ENCODE measurements at places on chromosomes 6 and 20. TPM values are rescaled to one million over a fixed set of nuclear protein-coding genes. Genes with fewer than 3 reads are reported as not detected.

Gene CLPSL2
- not detected for polyA plus RNA-seq

DNA sequence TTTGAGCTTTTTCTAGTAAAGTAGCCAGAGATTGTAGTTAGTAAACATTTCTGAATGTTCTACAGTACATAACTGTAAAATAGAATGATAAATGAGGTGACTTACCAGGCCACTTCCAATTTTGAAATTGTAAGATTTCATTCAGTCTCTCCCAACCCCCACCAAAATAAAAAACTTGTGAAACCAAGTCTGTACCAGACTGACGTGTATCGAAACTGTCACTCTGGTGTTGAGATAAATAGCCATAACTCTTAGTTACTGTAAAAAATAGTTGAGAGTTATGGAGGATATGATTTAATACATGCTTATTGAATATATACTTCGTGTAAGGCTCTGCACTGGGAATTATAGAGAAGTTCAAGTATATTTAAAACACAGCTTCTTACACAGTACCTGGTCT is 455.7 kb downstream of the PLCB1 start:
- no peaks in the 10 kb centered on the region for H3K4me1 ChIP-seq
- H3K27me3 ChIP-seq, result no peaks in the 10 kb centered on the region
- H3K27ac ChIP-seq, result no peak overlapping the region
- no peaks in the 10 kb centered on the region for H3K36me3 ChIP-seq
- no peak for DNase-seq

- H3K36me3 ChIP-seq, result no peaks in the 10 kb centered on the region
- no peak overlapping the region for H3K4me3 ChIP-seq
- no peak for DNase-seq
- no peak overlapping the region for H3K27ac ChIP-seq
- H3K4me1 ChIP-seq, result peaks cover 8% of the 10 kb centered on the region
These were observed 179.5 kb upstream of the SYNDIG1 start for GRCh38 chr20:24289737-24290481.

Gene ACTL10
- polyA plus RNA-seq, result 1.2 TPM

Gene XKR7
- polyA plus RNA-seq, result 0.12 TPM

DNA sequence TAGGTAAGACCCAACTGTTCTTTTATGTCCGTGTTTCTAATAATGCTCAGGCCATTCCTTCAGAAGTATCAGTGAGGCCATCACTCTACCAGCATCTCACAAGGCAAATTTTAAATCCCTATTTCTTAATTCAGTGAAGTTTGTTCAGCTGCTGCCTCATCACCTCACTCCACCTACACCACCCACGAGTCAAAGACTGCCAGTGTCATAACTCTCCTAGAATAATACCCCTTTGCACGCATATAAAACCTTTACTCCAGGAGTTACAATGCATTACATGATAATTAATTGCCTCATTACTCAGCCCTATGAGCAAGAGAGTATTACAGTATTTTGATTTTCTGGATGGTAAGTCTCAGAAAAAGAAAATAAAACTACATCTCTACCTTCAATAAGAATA is 793.6 kb downstream of the TFAP2A start:
- H3K4me3 ChIP-seq, result no peak overlapping the region
- H3K27me3 ChIP-seq, result no peaks in the 10 kb centered on the region
- no peak overlapping the region for H3K27ac ChIP-seq
- no peaks in the 10 kb centered on the region for H3K36me3 ChIP-seq
- no peaks in the 10 kb centered on the region for H3K4me1 ChIP-seq
- DNase-seq, result no peak

GRCh38 chr6:43728586-43728985 is 41.0 kb upstream of the MRPS18A start:
- no peaks in the 10 kb centered on the region for H3K36me3 ChIP-seq
- no peaks in the 10 kb centered on the region for H3K27me3 ChIP-seq
- no peak overlapping the region for H3K27ac ChIP-seq
- DNase-seq, result no peak
- H3K4me3 ChIP-seq, result no peak overlapping the region

Gene SOBP
- polyA plus RNA-seq, result 0.87 TPM

Gene GGTLC1
- polyA plus RNA-seq, result not detected

DNA sequence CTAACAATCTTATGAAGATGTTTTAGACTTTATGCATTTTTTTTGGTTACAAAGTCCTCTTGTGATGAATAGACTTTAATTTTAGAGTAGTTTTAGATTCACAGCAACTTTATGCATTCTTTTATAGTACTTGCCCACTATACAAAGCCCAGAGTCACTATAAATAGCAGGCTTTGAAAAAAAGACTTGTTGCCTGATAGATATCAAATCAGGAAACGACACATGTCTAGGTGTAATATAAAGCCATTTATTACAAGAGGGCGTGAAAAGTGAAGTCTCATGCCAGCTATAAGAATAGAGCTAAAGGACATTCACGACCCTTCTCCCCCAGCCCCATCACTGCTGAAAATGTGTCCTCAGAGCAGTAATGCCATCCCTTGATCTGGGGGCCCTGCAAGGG is 78.0 kb upstream of the MRPS10 start:
- DNase-seq, result no peak
- no peak overlapping the region for H3K4me3 ChIP-seq
- H3K36me3 ChIP-seq, result no peaks in the 10 kb centered on the region
- H3K27ac ChIP-seq, result no peak overlapping the region
- no peaks in the 10 kb centered on the region for H3K27me3 ChIP-seq

Gene SMPD2
- polyA plus RNA-seq, result 44.9 TPM

DNA sequence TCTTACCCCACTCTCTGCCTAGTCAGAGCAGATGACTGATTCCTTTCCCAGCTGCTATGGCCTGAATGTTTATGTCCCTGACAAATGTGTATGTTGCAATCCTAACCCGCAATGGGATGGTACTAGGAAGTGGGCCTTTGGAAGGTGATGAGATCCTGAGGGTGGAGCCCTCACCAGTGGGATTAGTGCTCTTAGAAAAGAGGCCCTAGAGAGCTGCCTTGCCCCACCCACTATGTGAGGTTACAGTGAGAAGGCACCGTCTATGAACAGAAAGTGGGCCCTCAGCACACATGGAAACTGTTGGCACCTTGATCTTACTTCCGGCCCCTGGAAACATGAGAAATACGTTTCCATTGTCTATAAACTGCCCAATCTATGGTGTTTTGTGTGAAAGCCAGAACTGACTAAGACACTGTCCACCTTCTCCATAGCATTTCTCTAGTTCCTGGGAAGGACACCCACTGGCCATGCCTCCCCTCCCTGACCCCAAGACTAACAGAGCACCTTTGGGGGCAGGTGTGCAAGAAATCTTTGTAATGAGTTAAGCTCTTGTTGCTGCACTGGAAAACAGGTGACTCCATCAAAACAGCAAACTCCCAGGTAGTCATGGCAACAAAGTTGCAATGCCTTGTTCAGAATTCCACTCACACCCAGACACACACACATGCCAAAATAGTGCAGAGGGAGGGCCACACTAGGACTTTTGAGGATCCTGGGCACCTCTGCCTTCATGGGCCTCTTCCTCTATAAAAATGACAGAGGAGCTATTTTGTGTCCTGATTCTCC is 16.2 kb downstream of the GABRR2 start:
- no peaks in the 10 kb centered on the region for H3K36me3 ChIP-seq
- H3K4me1 ChIP-seq, result peaks cover 12% of the 10 kb centered on the region
- H3K4me3 ChIP-seq, result no peak overlapping the region

Gene SUMO4
- polyA plus RNA-seq, result 0.22 TPM

GRCh38 chr20:48986899-48987298 is 59.2 kb upstream of the CSE1L start:
- H3K4me1 ChIP-seq, result no peaks in the 10 kb centered on the region
- no peak overlapping the region for H3K4me3 ChIP-seq
- no peak overlapping the region for H3K27ac ChIP-seq
- H3K27me3 ChIP-seq, result no peaks in the 10 kb centered on the region
- DNase-seq, result no peak

- H3K36me3 ChIP-seq, result no peaks in the 10 kb centered on the region
- peaks cover 49% of the 10 kb centered on the region for H3K4me1 ChIP-seq
- DNase-seq, result no peak
- H3K4me3 ChIP-seq, result no peak overlapping the region
- no peaks in the 10 kb centered on the region for H3K27me3 ChIP-seq
These were observed 28.6 kb upstream of the EZR start for GRCh38 chr6:158847786-158848185.

DNA sequence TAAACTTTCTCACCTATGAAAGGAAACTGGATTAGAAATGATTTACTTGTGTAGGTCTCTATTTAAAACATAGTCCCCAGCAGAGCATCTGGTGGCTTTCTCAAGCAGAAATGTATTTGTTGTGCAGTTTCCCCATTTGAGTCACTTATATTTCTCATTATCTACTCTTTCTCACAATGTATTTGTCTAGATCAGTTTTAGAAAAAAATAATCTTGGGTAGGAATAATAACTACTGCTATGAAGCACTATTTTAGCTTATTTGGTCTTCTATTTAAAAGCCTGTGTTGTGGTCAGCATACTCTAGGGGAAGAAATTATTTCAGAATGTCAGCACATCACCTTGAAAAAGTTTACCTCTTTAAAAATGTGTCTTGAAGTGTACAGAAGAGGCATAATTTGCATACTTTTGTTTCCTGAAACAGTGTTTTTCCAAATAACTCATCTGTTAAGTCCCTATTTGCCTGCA is 60.9 kb upstream of the PRL start:
- DNase-seq, result no peak
- no peak overlapping the region for H3K27ac ChIP-seq
- no peaks in the 10 kb centered on the region for H3K27me3 ChIP-seq
- no peak overlapping the region for H3K4me3 ChIP-seq
- H3K4me1 ChIP-seq, result no peaks in the 10 kb centered on the region

DNA sequence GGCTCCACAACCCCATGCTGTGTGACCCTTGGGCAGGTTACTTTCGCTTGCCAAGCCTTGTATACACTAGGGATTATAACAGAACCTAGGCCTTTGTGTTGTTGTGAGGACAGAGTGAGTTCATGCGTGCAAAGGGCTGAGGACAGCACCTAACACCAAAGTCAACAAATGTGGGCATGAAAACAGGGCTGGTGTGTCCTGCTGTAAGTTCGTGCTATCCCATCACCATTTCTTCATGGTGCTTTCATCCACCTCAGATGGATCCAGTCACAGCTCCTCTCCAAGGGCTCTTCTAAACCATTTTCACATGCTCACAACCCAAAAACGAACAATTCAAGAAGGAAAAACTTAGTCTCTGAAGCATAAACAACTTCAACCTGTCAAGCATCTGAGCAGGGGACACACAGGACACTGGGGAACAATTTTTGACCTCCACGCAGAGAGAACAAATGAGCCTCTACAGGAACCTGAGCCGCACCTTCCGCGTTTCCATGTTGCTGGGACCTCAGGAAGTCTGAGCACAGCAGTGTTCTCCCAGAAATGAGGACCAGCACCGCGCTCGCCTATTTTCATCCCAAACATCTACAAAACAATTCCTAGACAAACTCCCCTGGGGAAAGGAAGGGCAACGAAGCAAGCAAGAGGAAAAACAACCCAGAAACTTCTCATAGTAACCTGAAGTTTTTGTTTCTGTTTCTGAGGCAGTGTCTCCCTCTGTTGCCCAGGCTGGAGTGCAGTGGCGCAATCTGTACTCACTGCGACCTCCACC is 3.1 kb downstream of the LRP11 start:
- DNase-seq, result no peak
- no peaks in the 10 kb centered on the region for H3K36me3 ChIP-seq
- peaks cover 13% of the 10 kb centered on the region for H3K4me1 ChIP-seq
- H3K4me3 ChIP-seq, result no peak overlapping the region

DNA sequence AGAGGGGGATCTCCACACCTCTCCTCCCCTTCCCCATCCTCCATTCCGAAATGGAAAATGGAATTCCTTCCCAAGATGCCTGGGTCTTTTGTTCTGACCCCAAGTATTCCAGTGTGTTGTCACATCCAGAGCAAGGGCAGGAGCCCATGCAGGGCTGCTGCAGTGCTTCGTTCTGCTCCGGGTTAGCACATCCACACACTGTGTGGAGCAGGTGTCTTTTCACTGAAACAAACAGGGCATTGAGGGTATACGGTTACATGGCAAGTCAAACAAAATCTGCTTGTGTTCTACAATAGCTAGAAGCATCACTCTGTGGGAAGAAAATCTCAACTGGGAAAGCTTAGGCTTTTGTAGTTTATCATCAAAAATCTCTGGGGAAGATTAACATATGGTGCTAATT is 56.9 kb downstream of the LYRM2 start:
- no peaks in the 10 kb centered on the region for H3K4me1 ChIP-seq
- H3K4me3 ChIP-seq, result no peak overlapping the region
- H3K36me3 ChIP-seq, result no peaks in the 10 kb centered on the region

All from B cell (primary cell).